ENCODE measurements at places on chromosomes 13 and 19. TPM values are rescaled to one million over a fixed set of nuclear protein-coding genes. Genes with fewer than 3 reads are reported as not detected.

The WDR87 gene
- total RNA-seq, result not detected

The ZNF541 gene
- total RNA-seq, result 0.10 TPM

The C1QTNF9B gene
- not detected for total RNA-seq

The SLC1A6 gene
- total RNA-seq, result not detected

The FFAR3 gene
- total RNA-seq, result 0.27 TPM

The MAST1 gene
- 1.4 TPM for total RNA-seq

Measured in colonic mucosa (tissue), 4 donors.